ENCODE measurements at places on chromosomes 6 and 20.

GRCh38 chr6:158042245-158042798 lies 60.7 kb downstream of the SYNJ2 start:
- no peak for DNase-seq

GRCh38 chr20:35492352-35492751 lies 37.0 kb downstream of the CEP250 start:
- no peak for DNase-seq

DNA sequence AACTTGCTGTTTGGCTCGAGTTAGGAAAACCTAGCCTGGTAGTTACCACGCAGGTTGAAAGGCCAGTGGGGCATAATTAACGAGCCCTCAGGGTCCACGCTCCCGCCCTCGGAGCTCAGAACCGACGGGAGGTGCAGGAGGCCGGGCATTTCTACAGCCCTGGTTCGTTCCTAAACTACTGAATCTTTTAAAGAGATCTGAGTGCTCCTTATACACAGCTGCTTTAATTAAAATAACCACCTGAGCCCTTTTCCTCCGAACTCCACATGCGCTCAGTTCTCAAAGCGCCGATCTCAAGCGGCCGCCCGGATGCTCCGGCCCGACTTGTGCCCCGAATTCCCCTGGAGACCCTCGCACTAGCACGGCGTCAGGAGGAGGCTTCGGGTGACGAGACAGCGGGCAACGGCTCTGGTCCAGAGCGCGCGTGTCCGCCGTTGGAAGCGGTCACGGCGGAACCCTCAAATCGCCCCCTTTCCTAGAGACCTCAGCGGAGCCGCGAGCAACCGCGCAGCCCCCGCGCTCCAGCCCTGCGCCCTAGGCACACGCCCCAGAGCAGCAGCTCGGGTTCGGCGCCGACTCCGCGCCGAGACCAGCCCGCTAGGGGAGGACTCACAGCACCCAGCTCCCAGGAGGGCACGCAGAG lies 397 bp downstream of the WDR27 start:
- DNase-seq, result peak; percentile 43

GRCh38 chr6:130000526-130001421 lies 17.6 kb upstream of the L3MBTL3 start:
- DNase-seq, result no peak

DNA sequence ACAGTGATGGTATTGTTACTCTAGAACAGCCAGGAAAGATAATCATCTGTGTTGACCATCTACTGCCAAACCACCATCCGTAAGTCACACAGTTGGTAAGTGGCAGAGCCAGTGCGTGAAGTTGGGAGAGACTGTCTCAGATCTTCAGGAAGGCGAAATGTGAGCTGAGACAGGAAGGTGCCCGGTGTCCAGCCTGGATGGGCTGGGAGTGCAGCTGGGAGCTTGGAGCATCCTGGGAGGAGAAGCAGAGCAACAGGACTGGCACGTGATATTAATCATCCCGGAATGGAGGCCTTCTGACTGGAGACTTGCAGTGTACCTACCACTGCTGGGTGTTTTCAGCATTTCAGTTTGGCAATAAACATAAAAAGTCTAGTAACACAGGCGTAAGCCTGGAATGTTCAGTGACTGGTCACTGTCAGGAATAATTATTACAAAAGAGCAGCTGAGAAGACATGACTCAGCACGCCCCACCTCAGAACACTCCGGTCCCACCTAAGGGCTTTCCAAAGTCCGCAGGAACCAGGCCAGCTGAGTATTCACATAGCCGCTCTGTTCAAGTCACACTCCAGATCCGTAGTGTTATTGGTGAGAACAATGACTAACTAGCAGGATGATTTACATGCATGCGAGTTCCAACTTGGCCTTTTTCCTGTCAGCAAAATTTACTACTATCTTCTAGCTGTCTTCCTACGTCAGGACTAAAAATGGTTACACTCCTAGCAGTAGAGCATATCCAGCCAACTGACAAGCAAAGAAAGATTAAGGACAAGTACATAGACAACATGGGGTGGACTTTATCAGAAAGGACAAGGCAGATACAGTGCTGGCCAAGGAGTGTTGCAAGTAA lies 45.1 kb upstream of the PNRC1 start:
- no peak for DNase-seq

GRCh38 chr6:156808287-156808686 lies 31.1 kb downstream of the ARID1B start:
- DNase-seq, result peak; percentile 14

GRCh38 chr6:170287371-170287876 lies 3.5 kb downstream of the DLL1 start:
- no peak for DNase-seq

Measured in NCI-H1092 (cell line).